Activated CD4-positive, alpha-beta memory T cell treated with anti-CD3 and anti-CD28 coated beads, Interleukin-2, amount 10 ng/mL, durations not matched to agents 7 days and 5 days (primary cell): ENCODE measurements at places on chromosomes 4 and X.

- DNase-seq: no peak
These were observed 170.2 kb downstream of the PPP3CA start for GRCh38 chr4:101177154-101177553.

DNA sequence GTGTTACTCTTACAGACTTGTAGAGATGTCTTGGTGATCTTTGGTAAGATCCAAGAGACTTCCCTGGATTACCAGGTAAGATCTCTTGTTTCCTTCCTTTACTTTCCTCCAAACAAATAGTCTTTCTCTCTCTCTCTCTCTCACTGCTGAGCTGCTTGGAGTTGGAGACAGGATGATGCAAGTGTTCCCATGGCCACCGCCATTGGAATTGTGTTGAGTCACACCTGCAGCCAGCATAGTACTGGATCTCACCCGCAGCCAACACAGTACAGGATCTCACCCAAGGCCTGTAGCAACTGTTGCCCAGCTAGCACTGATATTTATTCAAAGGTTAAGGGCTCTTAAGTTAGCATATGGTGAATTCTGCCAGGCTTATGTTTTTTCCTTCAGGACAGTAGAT lies 1080.9 kb downstream of the FAT4 start:
- no peak for DNase-seq

GRCh38 chr4:128358231-128358912 lies 70.8 kb upstream of the PGRMC2 start:
- no peak for DNase-seq

DNA sequence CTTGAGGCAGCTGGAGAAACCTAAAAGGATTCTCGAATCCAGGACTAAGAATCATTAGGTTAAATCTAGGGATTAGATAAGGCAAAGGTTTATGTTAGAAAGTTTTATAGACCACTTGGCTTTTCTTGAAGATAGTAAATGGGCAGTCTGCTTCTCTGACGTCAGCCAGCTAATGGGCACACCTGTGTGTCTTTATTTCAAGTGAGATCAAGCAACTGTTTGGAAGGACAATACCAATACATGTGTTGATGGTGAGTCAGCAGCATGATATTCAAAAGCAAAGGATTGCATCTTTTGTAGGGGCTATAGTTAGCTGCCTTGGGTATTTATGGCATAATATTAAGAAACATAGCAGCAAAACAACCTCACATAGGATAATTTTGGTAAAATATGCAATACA lies 46.5 kb upstream of the GRPR start:
- no peak for DNase-seq

- DNase-seq: no peak
These were observed 287.9 kb upstream of the NR3C2 start for GRCh38 chr4:148730082-148730640.

GRCh38 chr4:2873329-2873728 lies 29.7 kb downstream of the ADD1 start:
- no peak for DNase-seq

DNA sequence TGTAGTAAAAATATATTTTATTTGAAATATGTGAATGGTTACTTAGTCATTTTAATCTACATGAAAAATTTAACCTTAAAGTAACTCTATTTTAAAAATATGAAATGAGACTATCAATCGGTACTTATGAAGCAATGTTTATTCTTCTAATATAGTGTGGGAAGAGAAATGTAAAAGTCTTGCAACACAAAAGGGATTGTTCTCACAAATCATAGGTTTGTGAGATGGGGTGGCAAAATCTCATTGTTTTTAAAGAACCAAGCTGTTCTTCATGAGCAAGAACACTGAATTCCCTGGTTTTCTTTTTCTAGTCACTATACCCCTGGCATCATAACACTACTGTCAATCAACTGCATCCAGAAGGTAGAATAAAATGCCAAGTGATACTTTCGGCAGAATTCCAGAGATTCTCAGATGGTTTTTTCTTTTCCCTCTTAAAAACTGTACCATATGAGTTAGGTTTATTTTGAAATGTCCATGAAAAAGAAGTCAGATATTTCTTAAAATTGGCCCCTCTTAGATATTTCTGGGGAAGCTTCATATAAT lies 52.2 kb downstream of the SNCA start:
- no peak for DNase-seq

DNA sequence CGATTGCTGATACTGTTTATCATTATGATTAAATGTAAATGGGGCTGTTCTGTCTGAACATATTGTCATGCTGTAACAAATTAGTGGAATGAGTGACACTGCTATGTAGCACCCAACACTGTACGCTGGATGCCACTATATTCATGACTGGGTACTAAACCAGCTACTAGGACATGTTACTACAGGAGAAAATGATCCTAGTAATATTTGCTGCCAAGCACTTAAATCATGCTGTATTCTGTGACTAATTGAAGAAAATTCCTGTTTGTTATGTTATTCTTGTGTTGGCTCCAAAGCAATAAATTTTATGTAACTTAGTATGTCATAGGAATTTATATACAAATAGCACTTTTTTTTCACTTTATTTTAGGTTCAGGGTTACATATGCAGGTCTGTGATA lies 804.2 kb downstream of the CENPC start:
- DNase-seq: no peak

- DNase-seq: peak; percentile 66
These were observed 750 bp downstream of the TMEM129 start for GRCh38 chr4:1720163-1720983.

GRCh38 chr4:25981749-25982148 lies 67.7 kb downstream of the SMIM20 start:
- no peak for DNase-seq

DNA sequence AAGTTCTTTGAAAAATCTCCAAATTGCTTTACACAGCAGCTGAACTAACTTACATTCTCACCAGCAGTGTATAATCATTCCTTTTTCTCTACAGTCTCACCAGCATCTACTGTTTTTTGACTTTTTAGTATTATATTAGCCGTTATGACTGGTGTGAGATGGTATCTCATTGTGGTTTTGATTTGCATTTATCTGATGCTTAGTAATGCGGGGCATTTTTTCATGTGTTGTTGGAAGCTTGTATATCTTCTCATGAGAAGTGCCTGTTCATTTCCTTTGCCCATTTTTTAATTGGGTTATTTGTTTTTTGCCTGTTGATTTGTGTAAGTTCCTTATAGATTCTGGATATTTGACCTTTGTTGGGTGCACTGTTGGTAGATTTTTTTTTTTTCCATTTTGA lies 931.7 kb downstream of the CENPC start:
- no peak for DNase-seq

DNA sequence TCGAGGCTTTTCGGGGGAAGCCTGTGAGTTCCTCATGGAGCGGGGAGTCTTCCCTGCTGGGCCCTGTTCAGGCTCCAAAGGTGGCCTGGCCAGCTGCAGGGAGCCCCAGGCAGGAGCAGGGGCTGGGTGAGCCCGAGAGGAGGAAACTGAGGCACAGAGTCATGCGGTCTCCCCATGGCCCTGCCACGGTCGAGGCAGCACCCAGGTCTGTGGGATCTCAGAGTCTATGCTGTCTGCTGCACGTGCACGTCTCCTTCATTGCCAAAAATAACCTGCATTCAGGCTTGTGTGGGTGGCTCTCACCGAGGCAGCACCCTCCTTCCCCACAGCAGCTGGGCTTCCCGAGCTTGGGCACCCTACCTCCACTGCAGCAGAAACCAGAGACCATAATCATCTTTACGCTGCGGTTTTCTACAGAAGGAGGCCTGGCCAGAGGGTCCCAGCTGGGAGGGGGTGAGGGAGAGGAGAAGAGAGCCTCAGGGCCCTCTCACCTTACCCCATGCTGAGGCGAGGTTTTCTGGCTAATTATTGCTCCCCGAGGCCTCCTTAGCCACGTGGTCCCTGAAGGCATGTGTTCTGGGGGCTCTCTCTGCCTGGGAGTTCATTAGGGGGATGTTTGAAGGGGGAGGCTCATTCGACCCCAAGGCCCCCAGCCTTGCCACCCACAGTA lies 64.3 kb downstream of the CPZ start:
- DNase-seq: no peak

- DNase-seq: no peak
These were observed 433.5 kb downstream of the AFF2 start for GRCh38 chrX:148933881-148934280.

DNA sequence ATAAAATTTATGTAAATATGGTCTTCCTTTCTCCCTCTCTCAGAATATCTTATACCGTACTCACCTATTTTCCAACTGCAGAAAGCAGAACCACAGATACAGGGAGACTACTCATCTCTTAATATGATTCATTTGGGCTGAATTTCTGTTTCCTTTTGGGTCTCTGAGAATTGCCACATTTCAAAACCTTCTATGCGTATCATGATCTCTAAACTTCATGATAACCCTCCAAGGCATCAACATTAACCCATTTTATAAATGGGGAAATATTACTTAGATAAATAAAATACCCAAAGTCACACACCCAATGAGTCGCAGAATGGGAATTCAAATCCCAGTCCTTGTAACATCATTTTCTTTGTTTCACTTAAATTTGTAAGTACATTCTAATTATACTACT lies 16.6 kb upstream of the PRDM8 start:
- DNase-seq: no peak

GRCh38 chr4:14078326-14078725 lies 450.8 kb upstream of the BOD1L1 start:
- no peak for DNase-seq

DNA sequence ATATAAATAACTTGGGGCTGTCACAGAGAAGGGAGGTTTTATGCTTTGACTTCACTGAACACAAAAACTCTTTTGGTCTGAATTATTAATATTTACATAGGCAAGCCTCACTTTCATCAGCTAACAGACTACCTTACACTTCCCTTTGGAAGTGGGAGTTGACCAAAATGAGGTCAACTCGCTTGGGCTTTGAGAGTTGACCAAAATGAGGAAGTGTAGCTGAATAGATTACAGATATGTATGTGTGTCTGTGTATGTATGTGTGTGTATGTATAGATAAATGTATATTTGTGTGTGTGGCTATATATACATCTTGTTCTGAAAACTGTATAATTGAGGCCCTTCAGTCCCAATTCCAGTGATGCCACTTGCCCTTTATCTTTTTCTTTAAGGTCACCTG lies 113.3 kb upstream of the IL13RA1 start:
- no peak for DNase-seq

- DNase-seq: no peak
These were observed 1980.7 kb downstream of the PCDH7 start for GRCh38 chr4:32700838-32701237.

DNA sequence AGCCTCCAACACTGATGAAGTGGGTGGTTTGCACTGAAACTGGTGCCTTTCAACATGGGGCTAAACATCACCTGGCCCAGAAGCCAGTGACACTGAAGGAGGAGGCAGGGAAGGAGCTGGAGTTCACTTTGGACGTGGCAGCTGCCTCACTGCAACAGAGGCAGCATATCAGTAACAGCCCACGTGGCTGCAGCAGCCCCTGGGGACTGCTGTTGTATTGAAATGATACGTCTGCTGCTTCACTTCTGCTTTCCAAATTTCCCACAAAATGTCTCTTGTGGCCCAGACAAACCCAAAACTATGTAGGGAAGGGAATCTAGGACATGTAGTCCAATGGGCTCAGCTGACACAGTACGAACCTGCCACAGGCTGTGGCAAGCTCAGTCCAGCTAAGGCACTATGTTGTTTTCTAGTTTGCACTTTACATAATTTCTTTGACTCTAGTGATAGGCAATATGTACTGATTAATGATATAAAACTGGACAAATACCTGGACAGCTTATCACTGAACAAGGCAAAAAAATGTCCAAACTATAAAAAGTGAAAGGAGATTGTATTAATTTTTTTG lies 84.7 kb upstream of the RAPGEF2 start:
- DNase-seq: no peak

- DNase-seq: no peak
These were observed 178.7 kb upstream of the ATOH1 start for GRCh38 chr4:93649828-93650227.

DNA sequence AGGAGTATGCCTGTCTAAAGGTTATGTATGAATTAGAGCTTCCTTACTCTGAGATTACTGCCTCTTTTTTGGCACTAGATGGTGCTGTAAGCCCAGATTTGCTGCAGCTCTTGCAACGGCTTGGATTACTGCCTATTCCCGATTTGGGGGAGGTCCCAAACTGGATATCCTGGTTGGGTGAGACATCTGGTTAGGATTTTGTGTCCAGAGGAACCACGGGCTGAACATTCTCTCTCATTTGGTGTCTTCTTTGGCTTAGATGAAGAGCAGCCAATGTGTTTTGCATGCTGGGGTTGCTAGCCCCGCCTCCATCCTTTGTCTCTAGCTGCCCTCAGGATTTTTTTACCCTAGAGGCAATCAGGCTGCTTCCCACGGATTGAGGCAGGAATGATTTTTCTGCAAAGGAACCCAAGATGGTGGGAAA lies 31.9 kb downstream of the F8A1 start:
- peak; percentile 20 for DNase-seq

DNA sequence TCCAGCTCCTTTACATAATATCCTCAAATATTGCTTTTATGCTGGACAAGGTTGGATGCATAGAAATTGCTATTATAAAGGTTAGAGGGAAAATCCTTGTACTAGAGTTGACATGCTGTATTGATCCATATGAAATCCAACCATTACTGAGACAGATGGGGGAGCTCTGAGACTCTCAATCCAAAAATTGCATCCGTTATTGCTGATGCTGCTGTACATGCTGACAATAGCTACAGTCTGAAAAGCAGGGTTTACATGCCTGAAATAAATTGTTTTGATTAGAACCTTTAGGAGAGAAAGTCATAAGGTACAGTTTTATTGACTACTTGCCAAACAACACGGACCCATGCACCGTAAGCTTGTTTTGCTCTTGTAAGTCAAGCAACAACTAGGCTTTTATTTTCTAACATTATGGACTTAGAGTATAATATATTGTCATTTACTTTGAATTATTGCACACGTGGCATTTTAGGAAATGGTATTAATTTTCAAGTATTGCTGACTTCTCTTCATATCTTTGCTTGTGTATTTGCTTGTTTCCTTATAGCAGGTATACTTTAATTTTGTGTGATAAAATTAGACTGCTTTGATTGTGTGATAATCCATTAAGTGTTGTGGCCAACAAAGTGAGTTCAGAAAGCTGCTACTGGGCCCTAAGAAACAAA lies 1365.2 kb downstream of the STIM2 start:
- no peak for DNase-seq
